ENCODE measurements at places on chromosomes 16 and 17.

- no peak for DNase-seq
These were observed 26.6 kb downstream of the PIPOX start for GRCh38 chr17:29069526-29070041.

DNA sequence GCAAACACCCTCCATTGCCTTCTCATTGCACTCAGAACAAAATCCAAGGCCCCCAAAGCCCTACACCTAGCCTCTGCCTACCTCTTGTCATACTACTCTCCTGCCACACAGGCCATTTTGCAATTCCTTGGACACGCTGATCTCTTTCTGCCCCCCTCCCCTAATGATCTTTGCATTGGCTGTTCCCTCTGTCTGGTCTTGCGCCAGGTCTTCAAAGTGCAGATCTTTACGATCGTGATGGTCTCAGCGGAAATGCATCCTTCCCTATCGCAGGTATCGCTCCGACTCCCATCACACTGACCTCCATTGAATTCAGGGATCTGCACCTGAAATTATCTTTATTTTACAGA is 777 bp upstream of the MOSMO start:
- no peak for DNase-seq

GRCh38 chr17:41580687-41581365 is 5.9 kb downstream of the KRT14 start:
- no peak for DNase-seq

DNA sequence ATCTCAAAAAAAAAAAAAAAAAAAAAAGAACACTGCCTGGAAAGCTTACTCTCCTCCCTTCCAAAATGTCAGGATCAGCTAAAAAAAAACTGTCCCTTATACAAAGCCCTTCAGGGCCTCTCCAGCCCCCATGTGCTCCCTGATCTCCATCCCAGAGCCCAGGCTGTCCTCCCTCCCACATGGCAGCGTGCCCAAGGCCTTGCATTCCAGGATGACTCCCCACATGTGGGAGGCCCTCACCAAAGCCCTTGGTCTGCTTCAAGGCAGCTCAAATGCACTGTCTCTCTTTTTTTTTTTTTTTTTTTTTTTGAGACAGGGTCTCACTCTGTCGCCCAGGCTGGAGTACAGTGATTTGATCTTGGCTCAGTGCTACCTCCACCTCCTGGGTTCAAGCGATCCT is 2.3 kb downstream of the FDXR start:
- no peak for DNase-seq

DNA sequence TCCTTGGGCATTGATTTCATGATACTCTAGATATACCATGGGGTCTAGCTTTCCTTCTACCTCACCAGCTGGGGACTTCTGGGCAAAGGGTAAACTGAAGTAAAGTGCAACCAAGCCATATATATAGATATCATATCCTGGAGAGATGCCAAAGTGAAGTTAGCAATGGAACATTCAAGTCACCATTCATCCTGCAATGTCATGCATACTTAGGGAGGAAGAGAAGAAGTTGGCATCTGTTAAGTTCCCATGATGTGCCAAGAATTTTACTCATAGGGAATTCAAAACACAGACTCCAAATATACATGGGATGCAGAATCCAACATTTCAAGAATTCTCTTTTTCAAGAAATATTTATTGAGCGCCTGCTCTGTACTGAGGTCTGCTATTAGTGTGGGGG is 399.8 kb downstream of the HS3ST4 start:
- DNase-seq: no peak

DNA sequence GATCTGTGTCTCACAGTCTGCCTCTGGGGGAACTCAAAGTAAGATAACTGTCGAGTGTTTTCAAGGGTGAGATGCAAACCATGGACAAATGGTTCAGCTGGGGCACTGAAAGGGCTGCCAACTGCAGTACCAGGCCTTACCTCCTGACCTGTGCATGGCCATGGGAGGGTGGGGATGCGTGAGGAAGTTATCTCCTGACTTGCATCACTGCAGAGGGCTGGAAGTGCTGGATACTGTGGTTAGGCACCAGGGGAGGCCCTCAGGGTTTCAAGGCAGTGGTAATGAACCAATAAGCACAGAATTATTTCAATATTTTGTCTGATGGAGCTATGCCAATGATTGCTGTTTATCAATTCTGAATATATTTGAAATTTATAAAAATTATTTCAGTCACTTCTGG is 159.2 kb downstream of the CYLD start:
- no peak for DNase-seq

DNA sequence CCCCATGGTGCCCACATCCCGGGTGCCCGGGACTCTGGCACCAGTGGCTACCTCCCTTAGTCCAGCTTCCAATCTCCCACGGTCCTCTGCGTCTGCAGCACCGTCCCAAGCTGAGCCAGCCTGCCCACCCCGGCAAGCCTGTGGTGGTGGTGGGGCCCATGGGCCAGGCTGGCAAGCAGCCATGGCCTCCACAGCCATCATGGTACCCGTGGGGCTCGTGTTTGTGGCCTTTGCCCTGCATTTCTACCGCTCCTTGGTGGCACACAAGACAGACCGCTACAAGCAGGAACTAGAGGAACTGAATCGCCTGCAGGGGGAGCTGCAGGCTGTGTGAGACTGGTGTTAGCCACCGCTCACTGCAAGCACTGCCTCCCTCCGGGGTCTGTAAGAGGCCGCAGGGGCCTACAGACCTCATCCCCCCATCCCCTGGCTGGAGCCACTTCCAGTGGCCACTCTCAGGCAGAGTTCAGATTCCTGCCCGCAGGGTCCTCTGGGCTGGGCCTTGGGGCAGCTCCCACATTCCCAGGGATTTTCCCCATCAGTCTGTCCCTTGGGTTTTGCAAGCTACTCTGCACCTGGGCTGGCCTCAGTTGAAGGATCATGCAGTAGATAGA is 3.9 kb upstream of the SETD1A start:
- no peak for DNase-seq

- no peak for DNase-seq
These were observed 238.1 kb upstream of the CDH5 start for GRCh38 chr16:66128371-66128770.

- no peak for DNase-seq
These were observed 9.6 kb upstream of the PLEKHG4 start for GRCh38 chr16:67269766-67270165.
